ENCODE measurements at places on chromosomes 2 and 18.

- no peak for DNase-seq
These were observed 78.9 kb downstream of the TRIM43 start for GRCh38 chr2:95670686-95671085.

DNA sequence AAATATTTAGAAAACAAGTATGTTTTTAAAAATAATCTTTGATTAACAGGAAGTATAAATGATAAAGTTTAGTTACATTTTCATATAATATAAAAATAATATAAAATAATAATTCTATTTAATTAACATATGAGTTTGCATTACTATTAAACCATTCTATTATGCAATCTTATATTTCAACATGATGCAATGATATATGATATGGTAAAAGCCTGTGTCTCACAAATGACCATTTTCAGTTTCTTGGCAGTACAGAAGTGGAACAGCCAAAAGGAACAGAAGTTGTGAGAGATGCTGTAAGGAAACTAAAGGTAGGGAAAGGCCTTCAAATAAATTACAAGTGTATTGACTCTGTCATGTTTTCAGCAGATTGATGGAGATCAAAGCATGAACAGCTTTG lies 230.8 kb downstream of the GULP1 start:
- DNase-seq: no peak

DNA sequence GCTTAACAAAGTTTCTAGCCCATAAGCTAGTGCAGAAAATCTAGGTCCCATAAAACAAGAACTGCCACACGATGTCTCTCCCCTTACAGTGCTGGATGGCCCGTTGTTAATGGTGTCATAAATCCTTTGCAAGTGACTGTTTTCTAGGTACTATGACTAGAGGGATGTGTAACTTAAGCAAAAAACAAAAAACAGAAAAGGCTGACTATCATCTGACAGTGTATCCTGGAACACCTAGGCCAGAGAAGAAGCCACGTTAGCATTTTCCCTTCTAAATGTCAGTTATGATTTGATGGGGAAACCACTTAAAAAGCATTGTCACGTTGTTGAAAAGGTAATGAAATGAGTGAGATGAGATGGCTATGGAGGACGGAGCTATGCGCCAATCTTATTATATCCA lies 2.4 kb downstream of the CASP8 start:
- no peak for DNase-seq

DNA sequence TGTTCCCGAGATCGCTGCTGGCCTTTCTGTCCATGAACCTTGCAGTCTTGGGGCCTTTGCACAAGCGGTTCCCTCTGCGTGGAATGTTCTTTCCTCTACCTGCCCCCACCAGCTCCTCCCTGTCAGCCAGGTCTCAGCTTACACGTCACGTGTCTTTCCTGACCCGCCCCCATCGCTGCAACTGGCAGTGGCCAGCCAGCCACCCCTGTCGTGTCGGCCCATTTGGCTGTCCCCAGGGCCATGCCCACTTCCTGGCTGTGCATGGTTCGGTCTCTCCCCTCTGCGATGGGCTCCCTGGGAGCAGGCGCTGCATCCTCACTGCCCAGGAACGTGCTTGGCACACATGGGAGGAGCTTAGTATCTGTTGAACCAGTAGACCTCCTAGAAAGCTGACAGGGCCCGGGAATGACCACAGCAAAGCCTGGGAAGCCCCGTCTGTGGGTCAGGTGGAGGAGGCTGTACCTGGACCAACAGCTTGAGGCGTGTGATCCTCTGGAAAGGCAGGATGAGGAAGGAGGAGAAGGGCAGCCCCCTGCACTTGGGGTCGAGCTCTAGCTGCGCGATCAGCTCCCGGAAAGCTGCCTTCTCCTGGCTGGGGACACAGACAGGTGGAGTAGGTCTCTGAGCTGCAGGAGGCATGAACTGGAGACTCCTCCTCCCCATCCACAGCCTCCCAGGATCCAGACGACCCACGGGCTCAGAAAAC lies 21.0 kb downstream of the SNORC start:
- DNase-seq: no peak

GRCh38 chr2:121898483-121898882 lies 143.0 kb downstream of the TSN start:
- DNase-seq: no peak

DNA sequence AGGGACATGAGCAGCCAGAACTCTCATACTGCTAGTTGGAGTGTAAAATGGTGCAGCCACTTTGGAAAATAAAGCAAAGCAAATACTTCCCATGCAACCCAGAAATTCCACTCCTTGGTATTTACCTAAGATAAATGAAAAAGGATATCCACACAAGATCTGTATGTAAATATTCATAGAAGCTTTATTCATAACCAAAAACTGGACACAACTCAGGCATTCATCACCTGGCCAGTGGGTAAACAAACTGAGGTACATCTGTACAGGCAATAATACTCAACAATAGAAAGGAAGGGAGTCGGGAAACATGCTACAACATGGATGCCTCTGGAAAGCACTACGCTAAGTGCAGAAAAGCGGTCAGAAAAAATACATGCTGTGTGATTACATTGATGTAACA lies 2.5 kb upstream of the LOXHD1 start:
- DNase-seq: no peak

- DNase-seq: no peak
These were observed 35.0 kb downstream of the YES1 start for GRCh38 chr18:777021-777420.

GRCh38 chr18:43022874-43023273 lies 92.6 kb downstream of the RIT2 start:
- DNase-seq: no peak

DNA sequence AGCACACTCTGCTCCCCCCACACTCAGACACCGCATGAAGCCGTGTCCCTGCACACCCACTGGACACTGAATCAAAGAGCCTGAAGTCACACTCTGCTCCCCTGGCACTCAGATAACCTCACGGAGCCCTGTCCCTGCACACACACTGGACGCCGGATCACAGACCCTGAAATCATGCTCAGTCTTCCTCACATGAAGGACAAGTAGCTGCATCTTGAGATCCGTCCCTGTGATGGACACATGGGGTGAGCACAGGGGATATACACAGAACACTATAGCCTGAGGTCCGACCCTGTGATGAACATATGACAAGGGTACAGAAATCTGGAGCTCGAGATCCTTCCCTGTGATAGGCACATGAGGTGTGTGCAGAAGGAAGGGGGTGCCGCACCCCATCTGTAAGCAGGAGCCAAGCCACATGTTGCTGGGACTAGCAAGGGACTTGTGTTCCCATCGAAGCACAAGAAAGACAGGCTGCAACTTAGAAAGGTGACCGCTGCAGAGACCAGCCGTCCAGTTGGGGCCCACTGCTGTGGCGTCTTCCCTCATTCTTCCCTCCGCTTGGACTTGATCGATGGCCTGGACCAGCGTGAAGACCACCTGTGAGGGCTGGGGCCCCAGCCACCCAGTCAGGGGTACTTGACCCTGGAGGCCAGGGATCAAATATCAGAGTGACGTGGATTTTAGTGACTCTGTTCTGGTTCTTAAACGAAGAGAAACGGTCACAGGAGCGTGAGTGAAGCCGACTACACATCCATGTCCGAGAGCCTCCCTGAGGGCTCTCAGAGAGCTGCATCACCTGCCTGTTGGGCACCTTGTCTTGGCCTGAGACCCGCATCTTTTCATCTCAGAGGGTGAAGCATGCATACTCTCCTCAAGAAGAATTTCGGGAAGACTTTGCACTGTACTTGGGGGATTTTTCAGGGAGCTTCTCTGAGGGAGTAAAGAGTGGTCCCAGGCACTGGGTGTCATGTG lies 391.7 kb upstream of the SALL3 start:
- DNase-seq: no peak

DNA sequence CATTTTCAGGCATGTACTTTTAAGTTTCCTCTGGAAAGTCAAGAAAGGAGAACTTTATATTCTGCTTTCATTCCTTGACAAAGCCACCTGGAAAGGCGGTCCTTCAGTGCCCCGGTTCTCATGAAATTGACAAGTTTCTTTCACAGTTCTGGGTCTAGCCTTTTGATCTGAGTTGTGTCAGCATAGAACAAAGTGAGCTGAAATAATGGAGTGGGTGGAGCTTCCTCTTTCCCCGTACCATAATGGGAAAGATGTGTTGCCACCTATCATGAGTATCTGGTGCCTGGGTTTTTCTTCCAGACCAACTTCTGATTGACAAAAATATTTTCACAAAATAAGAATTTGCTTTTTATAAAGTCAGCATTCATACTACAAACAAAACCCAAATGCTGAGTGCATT lies 49.3 kb downstream of the PTRHD1 start:
- no peak for DNase-seq

- no peak for DNase-seq
These were observed 61.1 kb upstream of the RAB12 start for GRCh38 chr18:8548186-8548585.

GRCh38 chr2:211487733-211488132 lies 931.3 kb downstream of the CPS1 start:
- DNase-seq: no peak

DNA sequence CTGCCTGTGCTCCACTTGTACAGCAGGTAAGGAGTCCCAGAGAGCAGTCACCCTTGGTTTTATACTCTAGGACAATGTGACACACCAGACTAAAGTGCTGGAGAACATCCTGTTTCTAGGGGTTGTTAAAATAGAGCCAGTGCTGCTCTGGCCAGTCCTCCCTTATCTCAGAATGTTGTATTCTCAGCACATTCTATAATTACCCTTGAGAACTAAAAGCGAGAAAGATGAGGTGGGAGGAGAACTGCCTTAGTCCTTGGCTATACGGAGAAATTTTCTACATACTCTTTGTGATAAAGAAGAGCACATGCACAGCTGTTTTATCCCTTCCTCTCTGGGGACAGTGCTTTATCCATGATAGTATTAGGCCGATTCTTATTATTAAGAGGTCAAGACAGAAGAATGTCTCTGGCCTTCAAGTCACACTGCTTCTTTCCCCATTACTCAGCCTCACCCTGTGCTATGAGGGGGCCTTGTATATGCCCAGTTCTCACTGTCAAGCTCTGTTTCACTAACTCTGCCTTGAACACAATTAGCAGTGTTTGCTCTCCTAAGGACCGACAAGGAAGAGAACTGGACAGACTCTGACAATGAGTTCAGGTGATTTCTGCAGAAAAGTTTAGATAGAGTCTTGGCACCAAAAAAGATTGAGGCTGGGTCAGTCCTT lies 385.8 kb downstream of the TRIB2 start:
- no peak for DNase-seq

DNA sequence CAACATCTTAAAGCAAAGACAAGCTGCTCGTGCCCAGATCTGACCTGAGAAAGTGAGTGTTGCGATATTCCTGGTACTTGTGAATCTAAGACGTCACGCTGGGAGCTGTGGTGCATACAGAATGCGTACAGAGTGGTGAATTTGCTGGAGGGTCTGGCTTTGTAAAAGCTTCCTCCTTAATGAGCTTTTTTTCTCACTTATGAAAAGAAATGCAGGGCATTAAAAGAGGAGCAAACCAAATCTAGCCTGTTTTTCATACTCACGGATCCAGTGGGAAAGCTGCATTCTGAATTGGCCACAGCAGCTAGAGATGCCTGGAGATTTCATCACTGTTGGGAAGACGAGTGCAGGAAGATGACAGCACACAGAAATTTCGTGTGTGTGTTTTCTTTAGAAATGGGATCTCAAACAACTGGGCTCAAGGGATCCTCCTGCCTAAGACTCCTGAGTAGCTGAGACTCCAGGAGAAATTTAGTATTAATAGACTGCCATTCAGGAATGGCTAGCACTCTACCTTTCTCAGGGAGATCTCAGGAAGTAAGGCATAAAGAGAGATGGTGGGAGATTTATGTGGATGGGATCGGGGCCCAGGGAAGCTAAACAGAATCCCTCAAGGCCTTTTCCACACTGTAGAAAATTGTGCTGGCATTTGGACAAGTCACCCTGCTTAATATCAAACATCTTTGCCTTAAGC lies 181.3 kb downstream of the ALPK2 start:
- no peak for DNase-seq

- DNase-seq: peak; percentile 16
These were observed 21.0 kb upstream of the HES6 start for GRCh38 chr2:238260883-238261282.

- no peak for DNase-seq
These were observed 2.8 kb upstream of the MXD1 start for GRCh38 chr2:69911985-69912563.

DNA sequence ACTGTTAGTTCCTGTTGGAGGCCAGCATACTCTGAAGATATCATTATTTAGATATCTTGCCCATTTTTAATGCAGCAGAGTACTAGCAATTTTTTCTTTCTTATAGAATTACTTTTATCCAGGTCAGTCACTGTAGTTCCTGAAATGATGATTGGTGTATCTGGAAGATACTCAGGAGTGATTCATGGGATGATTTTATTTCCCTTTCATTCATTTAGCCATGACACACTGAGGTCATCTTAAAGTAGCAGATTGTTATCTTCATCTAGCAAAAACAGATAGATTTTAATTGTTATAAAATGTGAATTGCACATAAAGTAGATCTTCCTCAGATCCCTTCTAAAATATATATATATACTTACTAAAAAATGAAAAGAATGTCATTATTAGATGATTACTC lies 109.1 kb downstream of the PIK3C3 start:
- no peak for DNase-seq

- DNase-seq: no peak
These were observed 78.3 kb upstream of the FZD5 start for GRCh38 chr2:207847807-207848544.

DNA sequence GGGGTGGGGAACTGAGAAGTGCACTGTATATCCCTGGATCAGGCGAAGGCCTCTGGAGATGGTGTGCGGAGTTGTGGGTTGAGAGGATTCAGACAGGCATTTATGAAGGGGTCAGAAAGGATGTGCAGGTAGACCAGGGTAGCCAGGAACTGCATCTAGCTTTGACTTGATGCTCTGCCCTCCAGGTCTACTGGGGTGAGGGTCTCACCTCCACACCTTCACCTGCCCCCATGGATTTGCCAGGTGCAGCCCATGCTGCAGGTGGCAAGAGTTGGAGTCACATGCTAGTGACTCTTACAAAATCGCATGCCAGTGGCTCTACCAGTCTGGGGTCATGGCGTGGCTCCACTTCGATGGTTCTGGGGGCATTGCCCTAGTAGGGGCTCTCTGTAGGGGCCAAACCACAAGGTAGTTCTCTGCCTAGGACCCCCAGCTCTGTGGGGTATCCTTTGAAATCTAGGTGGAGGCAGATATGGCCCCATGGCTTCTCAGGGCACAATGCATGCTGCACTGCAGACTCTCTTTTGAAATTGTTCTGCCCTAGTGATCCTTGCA lies 18.9 kb upstream of the KCNF1 start:
- no peak for DNase-seq

DNA sequence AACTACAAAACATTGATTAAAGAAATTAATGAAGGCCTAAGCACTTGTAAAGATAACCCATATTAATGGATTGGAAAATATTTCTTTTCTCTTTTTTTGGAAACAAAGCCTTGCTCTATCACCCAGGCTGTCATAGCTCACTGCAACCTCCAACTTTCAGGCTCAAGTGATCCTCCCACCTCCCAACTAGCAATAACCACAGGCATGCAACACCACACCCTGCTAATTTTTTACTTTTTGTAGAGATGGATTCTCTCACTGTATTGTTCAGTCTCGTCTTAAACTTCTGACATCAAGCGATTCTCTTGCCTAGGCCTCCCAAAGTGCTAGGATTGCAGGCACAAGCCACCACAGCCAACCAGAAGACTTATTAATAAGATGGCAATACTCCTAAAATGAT lies 73.4 kb upstream of the NDUFV2 start:
- DNase-seq: no peak

- no peak for DNase-seq
These were observed 5.4 kb downstream of the SEMA4C start for GRCh38 chr2:96864343-96865091.

GRCh38 chr18:39969803-39970494 lies 1985.1 kb upstream of the PIK3C3 start:
- no peak for DNase-seq

Measured in glutamatergic neuron (in vitro differentiated cells).